SW480 (cell line): ENCODE measurements at places on chromosomes 3 and 15.

DNA sequence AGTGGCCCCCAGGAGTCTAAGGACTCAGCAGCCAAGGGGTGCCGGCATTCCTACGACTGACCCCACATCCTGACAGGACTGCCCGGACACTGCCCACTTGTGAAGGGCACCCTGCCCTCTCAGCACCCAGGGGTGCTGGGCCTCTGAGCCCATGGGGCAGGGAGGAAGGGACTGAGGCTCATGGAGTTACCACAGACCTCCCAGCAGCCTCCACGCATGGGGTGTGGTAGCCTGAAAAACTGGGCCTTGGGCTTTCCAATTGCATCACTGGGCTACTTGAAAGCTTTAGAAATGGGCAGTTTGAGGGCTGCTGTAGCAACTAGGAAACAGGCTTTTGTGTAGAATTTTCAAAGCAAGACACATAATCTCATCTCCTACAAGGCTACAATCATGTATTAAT is 13.2 kb downstream of the TKT start:
- no peak for DNase-seq

DNA sequence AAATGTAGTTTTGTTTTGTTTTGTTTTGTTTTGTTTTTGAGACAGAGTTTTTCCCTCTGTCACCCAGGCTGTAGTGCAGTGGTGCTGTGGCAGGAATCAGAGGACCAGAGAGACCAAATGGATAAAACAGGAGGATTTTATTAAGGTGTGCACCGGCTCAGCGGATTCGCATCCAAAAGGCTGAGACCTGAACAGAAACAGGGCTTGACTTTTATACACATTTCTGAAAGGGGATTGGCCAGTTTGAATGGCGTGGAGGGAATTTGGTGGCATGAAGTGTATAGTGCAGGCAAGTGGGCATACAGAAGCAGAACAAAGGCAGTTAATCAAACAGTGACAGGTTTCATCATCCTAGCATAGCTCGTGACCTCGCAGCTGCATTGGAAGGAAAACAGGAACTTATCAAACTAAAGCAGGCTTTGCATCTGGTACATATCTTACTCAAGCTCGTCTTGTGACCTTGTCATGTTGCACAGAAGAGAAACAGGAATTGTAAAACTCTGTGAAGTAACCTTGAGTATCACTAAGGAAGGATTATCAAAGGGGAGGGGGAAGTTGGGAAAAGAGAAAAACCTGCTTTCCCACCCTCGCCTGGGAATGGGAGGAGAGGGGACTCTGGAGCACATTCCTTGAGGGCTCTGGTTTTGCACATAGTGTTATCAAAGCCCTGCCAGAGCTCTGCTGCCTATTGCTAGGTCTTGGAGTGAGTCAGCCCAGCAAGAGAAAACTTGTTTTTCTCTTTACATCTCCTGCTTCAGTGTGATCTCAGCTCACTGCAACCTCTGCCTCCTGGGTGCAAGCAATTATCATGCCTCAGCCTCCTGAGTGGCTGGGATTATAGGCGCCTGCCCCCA is 38.5 kb downstream of the C3orf62 start:
- DNase-seq, result no peak

GRCh38 chr15:24879492-24879891 is 75.3 kb upstream of the SNRPN start:
- no peak for DNase-seq

DNA sequence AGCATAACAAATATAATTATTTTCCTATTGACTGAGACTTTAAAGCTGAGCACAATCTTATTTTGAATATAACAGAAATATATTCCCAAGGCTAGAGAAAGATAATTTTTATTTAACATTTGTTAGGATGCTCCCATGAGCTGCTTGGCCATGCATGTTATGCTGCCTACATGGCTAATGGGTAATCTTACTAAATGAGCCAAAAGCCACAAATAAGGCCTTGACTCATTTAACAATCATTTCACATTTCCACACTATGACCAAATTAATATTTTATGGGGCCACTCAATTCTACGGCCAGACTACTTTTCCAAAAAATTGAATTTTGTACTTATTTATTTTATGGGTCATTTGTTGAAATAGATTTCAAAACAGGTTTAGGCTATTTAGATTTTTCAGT is 141.7 kb downstream of the MEIS2 start:
- no peak for DNase-seq

DNA sequence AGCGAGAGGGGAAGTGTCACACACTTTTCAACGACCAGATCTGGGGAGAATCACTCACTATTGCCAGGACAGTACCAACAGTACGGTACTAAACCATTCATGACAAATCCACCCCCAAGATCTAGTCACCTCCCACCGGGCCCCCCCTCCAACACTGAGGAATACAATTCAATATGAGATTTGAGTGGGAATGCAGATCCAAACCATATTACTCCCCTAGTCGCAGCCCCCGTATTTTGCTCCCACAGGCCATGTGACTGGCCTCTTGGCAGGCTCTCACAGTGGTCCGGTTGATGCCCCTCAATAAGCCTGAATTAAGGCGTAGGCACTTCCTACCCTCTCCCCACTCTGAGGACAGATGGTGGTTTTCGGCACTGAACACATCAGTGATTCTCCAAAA is 45.4 kb upstream of the PYDC2 start:
- no peak for DNase-seq

- no peak for DNase-seq
Observed at GRCh38 chr3:184525337-184526087, 36.1 kb upstream of the EPHB3 start.
